ENCODE measurements at places on chromosomes 7 and 10.

DNA sequence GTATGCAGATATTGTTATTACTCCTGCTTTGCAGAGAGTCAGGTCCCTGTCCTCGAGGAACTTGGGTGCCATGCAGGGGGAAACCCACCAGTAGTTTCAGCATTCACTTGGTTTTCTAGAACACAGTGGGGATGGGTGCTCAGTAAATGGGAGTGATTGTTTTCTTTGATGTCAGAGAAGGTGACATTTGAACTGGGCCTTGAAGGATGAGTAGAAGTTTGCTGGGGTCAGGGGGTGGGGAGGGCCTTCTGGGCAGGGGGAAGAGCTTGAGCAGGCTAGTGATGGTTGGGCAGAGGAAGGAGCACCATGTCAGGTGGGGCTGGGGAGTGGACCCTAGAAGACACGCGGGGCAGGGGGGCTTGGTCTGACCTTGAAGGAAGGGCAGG, 5.9 kb downstream of the ADAMTS14 start:
- peak; percentile 1 for DNase-seq

GRCh38 chr10:121448766-121449421, 149.3 kb downstream of the FGFR2 start:
- no peak for DNase-seq

GRCh38 chr10:91247360-91248111, 27.1 kb downstream of the PCGF5 start:
- no peak for DNase-seq

- DNase-seq = no peak
Measured at GRCh38 chr10:7300384-7300971, 110.4 kb downstream of the SFMBT2 start.

GRCh38 chr7:55557666-55558188, 14.6 kb downstream of the VOPP1 start:
- DNase-seq = no peak

DNA sequence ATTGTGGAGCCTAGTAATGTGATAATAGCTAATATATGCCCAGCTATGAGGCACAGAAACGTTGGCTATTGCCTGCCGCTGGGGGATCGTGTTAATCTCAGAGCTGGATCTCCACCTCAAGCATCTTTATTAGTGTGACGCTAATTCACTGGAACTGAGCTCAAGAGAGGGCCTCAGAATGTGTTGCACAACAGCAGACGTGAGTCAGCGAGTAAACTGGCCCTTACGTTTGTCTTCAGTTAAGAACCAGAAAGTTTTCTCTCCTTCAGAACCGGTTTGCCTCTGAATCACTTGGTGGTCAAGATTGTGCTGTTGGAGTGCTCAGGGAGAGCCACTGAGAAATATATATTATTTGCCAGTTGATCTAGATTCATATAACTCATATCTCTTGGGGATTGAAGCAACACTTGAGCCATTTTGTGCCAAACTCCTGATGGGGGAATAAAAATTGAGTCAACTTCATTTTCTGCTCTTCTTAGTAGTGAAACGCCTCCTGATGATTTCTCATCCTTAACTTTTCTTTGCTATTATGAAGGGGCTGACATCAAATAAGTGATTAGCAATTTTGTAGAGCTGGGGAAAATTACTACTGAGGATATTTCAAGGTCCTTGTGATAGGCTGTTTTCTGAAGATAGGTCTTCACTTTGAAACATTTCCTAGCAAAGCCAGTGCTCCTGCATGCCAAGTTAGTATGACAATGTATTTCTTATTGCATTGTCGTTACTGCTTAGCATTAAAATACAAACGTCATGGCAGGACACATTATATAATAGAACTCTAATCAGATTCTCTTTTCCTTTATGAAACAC, 22.3 kb downstream of the BZW2 start:
- DNase-seq = no peak

DNA sequence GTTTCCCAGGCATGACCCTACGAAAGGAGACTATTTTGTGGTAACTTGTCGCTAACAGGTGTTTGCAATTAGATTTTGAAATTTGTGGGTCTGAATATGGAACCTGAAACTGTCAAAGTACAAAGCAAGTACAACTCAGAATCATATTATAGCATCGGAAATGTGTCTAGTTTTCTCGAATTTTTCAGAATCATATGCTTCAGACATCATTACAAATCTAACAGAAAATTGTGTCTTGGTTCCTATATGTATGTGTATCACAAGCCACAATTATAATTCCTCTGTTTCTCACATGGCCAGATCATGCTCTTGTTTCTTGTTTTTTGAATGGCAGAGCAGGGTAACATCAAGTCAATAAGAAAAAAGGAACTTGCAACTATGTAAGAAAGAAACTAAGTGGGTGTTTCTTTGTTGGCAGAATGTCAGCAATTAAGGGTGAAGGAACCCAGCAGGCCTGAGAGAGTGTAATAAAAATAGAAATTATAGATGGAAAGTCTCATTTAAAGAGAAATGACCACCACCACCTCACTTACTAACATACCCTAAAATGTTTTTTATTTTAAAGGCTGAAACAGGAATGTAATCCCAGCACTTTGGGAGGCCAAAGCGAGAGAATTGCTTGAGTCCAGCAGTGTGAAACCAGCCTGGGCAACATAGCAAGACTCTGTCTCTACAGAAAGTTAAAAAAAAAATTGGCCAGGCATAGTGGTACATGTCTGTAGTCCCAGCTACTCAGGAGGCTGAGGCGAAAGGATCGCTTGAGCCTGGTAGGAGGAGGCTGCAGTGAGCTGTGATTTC, 51.3 kb downstream of the PRTFDC1 start:
- DNase-seq = no peak

- no peak for DNase-seq
Measured at GRCh38 chr7:157482517-157483087, 145.8 kb downstream of the DNAJB6 start.

GRCh38 chr10:88042160-88043100, 179.0 kb downstream of the PTEN start:
- no peak for DNase-seq

DNA sequence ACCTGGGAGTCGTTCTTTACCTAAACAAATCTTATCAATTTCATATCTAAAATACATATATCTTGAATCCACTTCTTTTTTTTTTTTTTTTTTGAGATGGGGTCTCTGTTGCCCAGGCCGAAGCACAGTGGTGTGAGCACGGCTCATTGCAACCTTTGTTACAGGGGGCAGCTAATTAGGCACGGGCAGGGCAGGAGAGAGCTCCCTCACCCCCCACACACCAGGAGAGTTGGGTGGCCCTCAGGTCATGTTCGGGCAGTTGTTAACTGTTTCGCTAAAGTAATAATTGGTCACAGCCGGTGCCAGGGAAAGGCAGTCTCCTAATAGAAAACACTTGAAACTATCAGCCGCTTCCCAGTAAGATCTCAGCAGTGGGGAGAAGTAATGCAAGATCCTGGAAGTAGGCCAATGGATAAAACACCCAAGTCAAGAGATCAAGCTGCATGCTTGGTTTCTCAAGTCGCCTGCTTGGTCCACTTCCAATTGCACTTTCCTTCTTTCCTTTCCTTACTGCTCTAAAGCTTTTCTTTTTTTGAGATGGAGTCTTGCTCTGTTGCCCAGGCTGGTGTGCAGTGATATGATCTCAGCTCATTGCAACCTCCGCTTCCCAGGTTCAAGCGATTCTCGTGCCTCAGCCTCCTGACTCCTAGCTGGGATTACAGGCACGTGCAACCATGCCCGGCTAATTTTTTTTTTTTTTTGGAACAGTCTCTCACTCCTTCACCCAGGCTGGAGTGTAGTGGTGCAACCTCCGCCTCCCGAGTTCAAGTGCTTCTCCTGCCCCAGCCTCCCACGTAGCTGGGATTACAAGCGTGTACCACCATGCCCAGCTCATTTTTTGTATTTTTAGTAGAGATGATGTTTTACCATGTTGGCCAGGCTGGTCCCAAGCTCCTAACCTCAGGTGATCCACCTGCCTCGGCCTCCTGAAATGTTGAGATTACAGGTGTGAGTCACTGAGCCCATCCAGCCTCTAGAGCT, 21.3 kb upstream of the EFCAB10 start:
- DNase-seq = no peak

GRCh38 chr7:105811189-105811847, 65.1 kb downstream of the ATXN7L1 start:
- no peak for DNase-seq

GRCh38 chr7:26149391-26149977, 2.5 kb upstream of the NFE2L3 start:
- DNase-seq = no peak

DNA sequence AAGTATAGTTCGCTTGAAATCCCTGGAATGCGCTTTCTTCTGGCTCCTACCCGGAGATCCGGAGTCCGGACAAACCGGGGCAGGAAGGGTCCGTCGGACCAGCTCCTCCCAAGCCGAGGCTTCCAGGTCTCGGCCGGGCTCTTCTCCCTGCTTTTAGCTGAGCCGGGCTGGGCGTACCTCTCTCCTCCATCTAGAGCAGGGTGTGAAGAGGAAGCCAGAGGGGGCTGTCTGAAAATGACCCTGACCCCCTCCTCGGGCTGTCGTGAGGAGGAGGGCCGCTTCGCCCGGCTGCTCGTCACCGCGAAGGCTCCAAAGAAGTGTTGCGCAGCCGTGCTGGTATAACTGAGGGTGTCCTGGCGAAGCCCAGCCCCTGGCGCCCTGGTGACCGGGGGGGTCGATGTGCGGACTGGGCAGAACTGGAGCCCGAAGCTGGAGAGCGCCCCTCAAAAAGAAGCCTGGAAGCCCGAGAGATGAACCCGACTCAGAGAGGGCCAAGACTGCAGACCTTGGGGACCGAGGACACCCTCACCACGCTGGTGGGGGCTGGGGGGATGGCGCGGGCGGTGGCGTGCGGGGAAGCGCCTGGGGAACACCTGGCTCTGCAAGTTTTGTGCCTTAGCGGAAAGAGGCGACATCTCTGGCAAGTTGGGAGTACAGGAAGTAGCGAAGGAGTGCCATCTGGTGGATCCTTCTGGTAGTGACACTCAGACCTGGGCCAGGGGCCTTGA, 5.7 kb downstream of the KAZALD1 start:
- DNase-seq = no peak

DNA sequence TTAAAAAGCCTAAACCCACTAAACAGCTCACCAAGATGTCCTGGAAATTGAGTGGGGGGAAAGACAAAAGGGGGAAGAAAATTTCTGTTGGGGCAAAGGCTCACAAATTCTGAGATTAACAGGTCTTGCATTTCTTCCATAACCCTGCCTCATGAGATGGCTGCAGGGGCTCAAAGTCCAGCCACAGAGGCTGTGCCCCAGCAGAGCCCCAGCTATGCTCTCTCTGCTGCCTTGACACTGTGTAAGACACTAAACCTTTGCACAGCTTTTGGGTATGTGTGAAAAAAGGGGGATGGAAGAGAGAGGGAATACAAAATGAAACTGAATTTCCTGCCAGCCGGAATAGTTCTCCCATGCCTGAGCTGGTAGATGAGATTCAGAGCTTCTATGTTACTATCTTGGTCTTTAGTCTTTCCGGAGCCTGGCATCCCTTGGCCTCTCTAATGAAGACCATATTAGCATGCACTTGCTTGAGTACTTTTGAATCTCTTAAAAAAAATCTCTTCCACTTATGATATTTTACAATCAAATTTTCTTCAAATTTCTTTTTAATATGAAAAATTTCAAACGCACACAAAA, 240.0 kb upstream of the IMMP2L start:
- no peak for DNase-seq

GRCh38 chr7:116786791-116787443, 75.5 kb upstream of the CAPZA2 start:
- no peak for DNase-seq

- DNase-seq = no peak
Measured at GRCh38 chr10:84493951-84494848, 165.8 kb downstream of the CCSER2 start.

DNA sequence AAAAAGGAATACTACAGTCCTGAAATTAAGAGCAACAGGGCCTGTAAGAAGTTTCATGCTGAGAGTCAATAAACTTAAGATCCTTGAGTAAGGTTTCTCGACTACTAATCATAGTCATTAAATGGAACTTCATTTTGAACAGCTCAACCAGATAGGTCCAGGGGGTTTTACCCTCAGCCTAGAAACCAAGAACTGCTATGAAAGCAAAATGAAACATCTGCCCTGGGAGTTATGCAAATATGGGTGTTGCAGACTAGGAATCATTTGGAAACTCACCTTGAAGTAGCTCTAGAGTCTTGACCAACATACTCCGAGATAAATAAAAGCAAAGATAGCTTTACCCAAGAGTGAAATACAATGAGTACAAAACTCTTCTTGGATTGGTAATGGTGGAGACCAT, 128.0 kb downstream of the HGF start:
- DNase-seq = no peak

DNA sequence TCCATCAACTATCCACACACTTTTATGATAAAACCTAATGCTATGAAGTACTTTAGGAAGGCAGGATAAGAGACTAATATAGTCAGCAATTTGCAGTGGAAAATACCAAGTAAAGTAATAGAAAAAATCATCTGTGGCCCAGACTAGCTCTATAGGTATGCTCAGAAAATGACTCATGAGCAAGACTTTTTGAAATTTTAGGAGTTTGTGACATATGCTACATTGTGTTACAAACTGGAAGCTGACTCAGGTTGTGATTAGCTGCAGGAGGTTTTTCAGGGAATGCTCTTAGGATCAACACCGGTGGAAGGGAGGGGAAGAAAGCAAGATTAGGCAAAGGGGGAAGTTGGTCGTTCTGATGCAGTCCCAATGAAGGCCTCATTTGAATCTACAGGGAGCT, 56.1 kb downstream of the FEZF1 start:
- no peak for DNase-seq

- DNase-seq = no peak
Measured at GRCh38 chr7:114650491-114650890, 235.9 kb downstream of the FOXP2 start.

DNA sequence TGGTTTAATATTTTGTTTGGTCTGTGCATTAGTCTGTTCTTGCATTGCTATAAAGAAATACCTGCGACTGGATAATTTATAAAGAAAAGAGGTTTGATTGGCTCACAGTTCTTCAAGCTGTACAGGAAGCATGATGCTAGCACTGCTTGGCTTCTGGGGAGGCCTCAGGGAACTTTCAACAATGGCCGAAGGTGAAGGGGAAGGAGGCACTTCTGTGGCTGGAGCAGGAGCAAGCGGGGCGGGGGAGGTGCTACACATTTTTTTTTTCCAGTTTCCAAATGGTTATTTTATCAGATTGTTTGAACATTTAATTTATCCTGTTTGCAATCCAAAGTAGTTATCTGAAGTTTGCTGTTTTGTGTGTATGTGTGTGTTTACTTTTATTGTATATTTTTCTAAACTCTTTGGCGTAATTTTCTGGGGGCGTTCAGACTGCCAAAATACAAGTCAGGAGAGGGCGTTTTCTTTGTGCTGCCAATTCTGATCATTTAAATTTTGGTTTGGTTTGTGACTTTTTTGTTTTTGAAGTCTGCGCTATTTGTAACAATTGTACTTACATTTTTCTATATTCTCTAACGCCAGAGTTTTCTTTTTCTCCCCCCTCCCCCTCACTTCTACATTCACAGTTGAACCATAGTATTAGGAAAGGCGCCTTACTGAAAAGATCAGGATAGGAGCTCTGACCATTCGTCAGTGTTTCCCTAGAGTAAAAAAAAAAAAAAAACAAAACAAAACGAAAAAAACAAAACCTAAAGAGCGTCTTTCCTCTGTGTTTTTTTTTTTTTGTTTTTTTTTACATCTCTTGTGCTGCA, 58.5 kb downstream of the ZNF783 start:
- DNase-seq = no peak

Data from chondrocyte (in vitro differentiated cells).